ENCODE measurements at places on chromosomes 16 and 17.

GRCh38 chr17:20267459-20267842 lies 199.9 kb downstream of the LGALS9B start:
- no peak for DNase-seq

DNA sequence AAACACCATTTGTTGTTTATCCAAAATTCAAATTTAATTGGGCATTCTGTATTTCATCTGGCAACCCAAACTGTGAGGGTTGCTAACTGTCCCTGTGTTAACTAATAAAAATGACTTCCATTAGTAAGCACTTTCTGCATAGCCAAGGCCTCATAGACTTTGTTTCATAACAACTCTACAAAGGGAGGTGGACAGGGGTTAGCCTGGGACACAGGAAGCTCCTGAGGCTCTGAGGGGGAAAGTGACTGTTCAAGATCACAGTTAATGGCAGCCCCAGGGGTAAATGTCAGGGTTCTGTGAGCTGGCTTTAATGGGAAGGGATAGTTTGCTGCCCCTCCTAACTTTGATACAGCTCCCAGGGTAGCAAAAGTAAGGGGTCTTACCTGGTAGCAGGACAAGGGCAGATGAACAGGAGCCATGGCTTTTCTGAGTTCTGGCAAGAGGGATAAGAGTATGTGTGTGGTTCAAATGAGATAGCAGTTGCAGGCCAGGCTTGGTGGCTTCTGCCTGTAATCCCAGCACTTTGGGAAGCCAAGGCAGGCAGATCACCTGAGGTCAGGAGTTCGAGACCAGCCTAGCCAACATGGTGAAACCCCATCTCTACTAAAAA lies 2.2 kb downstream of the HEATR9 start:
- DNase-seq = no peak

DNA sequence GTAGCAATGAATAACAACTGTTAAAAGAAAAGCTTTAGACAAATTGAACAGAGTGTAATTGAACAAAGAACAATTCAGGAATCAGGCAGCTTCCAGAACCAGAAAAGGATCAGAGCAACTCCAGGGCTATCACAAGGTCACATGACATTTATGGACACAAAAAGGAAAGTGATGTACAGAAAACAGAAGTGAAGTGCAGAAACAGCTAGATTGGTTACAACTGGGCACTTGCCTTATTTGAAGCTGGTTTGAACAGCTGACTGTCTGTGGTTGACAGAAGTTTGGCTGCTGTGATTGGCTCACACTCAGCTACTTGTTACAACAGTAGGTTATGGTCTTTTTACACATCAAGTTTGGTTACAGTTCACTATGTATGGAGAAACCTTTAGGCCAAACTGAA lies 14.8 kb downstream of the EFCAB5 start:
- no peak for DNase-seq

DNA sequence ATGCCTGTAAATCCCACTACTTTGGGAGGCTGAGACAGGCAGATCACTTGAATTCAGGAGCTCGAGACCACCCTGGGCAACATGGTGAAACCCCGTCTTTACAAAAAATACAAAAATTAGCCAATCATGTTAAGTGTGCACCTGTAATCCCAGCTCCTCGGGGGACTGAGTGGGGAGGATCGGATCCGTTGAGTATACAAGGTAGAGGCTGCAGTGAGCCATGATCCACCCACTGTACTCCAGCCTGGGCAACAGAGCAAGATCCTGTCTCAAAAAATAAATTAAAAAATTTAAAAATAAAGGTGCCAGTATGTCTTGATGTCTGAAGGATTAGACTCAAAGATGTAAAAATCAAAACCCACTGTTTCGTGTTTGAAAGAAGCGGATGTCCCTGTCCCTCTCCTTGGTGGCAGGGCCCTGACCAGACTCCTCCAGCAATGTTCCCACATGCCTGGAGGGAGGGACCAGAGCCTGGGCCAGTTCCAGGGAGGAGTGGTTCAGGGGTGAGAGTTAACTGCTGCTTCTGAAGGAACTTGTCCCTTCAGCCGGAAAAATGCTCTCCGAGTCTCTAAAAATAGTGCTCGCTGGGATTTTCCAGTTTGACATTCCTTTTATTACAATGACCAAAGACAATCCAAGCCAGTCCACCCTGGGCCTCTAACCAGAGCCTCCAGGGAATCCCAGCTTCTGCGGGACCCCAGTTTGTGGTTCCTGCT lies 9.4 kb upstream of the CMTM4 start:
- no peak for DNase-seq

- no peak for DNase-seq
Observed at GRCh38 chr17:73814075-73814474, 169.8 kb upstream of the SDK2 start.

- no peak for DNase-seq
Observed at GRCh38 chr16:47043970-47044684, 70.7 kb upstream of the DNAJA2 start.

DNA sequence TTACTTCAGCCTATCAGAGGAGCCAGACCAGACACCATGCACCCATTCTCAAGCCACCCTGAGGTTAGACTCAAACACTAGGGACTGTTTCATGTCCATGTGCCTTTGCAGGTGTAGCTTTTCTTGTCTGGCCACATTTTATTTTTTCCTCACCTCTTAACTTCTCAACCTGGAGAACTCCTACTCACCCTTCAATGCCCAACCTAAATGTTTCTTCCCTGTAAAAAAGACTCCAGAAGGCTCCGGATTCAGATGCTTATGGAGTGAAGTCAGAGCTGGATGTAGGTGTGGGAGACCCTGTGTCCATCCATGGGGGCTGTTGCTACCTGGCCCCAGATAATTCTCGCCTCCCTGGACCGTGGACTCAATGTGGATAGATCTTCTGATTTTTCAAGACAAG lies 44.0 kb upstream of the NLRP1 start:
- no peak for DNase-seq

GRCh38 chr16:49116873-49117272 lies 164.8 kb downstream of the CBLN1 start:
- DNase-seq = no peak

DNA sequence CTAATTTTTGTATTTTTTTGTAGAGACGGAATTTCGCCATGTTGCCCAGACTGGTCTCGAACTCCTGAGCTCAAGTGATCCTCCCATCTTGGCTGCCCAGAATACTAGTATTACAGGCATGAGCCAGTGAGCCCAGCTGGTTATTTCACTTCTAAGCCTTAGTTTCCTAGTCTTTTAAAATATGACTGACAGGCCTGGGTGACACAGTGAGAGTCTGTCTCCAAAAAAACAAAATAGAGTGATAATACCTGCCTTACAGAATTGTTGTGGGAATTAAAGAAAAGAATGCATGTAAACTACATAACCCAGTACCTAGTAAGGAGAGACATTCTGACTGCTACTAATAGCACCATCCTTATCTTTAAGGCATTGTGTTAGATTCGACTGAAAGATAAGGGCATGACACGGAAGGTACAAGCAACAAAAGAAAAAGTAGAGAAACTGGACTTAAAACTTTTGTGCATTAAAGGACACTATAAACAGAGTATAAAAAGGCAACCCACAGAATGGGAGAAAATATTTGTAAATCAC lies 11.6 kb downstream of the TOM1L2 start:
- DNase-seq = no peak

DNA sequence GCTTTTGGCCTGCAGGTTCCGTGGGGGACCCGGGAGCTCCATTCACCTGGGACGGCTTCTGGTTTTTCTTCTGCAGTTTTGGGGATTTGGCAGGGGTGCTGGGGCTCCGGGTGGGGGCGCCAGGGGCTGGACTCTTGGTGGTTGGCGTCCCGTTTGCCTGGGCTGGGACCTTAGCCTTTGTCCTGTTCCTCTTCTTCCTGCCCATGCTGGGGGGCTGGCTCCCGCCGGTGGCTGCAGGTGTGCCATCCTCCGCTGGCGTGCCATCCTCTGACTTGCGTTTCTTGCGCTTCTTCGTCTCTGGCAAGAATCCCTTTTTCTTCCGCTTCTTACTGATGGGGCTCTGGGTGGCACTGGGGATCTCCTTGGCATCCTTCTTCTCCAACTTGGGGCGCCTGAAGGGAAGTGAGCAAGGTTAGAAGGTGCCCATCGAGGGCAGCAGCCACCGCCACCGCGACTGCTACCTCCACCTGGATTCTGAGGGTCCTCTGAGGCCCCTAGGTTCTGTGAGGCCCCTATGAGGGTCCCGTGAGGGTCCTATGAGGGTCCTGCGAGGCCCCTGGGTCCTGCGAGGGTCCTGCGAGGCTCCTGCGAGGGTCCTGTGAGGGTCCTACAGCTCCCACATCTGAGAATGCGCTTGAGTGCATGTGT lies 15.5 kb downstream of the MYBBP1A start:
- DNase-seq = no peak

DNA sequence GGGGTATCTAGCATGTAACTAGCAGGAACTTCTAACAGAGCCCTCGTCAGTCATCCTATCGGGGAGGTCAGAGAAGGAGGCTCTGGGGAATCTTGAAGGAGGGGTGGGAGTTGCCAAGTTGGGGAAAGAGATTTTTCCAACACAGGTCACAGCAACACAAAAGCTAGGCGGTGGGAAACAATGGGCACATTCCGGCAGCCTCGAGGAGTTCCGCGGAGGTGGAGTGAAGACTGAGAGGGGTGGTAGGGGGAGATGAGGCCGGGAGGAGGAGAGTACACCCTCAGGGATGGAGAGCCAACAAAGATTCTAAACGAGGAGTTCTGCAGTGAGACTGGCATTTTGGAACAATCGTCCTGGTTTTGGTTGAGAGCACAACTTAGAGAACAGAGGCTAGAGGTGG lies 13.5 kb upstream of the CALB2 start:
- no peak for DNase-seq

- DNase-seq = no peak
Observed at GRCh38 chr17:40056379-40057015, 2.3 kb upstream of the MED24 start.

DNA sequence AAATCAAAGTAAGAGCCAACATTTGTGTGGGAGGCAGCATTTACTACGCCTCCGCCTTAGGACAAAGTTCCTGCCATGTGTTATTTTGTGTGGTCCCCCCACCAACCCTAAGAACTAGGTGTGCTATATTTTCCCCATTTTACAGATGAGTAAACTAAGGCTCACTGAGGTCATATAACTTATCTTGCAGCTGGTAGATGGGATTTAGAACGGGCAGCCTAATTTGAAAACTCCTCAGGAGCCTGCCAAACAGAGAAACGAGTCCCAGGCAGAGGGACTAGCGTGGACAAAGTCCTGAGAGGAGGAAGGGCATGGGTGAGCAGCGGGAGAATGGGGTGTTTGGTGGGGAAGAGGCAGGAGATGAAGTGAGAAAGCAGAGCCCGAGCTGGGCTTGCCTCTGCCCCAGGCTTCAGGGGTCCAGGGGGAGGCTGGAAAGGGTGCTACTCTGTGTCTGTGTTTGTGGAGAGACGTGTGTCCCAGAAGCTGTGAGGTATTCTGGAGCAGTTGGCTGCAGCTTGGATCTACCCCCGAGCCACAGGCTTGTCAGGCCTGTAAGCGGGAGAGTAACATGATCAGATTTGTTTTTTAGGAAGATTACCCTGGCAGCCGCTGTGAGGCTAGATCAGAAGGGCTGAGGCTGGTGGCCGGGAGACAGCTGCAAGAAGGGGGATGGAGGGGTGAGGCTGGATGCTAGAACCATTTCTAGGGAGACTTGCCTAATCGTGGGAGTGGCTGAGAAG lies 5.0 kb downstream of the MLLT6 start:
- no peak for DNase-seq

- DNase-seq = no peak
Observed at GRCh38 chr17:77644181-77645071, 314.1 kb upstream of the TNRC6C start.

GRCh38 chr16:25709213-25709612 lies 17.5 kb downstream of the HS3ST4 start:
- DNase-seq = no peak

- DNase-seq = no peak
Observed at GRCh38 chr17:21200590-21201297, 13.2 kb downstream of the TMEM11 start.

- DNase-seq = no peak
Observed at GRCh38 chr16:22240023-22240710, 34.1 kb downstream of the EEF2K start.

DNA sequence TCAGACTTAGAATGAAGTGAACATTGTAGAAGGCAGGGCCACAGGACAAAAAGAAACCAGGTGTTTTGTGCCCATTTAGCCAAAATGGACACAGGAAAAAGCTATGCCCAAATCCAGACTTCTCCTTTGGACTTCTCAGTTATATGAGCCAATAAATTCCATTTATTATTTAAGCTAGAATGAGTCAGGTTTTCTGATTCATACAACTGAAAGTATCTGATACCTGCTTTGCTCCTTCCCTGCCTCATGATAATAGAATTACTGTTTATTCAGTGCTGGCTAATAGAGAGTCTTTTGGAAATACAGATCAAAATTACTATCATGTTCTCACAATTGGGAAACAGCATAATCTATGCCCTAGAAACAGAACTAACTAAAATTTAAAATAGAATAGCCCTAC lies 8.7 kb upstream of the CPD start:
- no peak for DNase-seq

DNA sequence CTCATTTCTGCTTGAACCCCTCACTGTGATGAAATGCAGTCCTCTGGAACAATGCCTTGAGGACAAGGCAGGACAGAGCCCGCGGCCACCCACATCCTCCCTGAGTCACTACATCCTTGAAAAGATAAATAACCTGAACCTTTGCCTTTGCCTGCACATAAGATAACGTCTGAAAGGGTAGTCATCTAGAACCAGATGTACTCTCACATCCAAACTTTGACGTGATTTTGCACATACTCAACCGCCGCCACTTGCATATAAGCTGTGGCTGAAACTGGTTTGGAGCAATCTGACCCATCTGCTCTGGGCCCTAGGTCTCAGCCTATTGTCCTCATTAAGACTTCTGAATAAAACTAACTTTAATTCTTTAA lies 252.1 kb downstream of the PHKB start:
- DNase-seq = no peak

DNA sequence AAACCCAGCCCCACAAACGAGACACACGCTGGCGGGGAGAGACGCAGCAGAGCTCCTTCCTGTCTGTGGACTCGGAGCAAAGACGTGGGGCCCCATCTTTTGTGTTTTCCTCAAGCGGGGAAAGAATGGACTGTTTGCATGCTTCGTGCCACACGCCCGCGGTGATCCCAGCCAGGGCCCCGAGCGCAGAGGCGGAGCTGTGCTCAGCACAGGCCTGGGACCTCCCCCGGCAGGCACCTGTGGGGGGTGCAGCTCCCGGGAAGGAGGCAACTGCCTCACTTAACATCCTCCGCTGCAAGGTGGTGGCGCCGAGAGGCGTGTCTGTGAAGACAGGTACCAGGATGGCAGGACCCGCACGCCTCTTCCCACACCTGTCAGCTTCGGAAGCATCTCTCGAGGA lies 19.1 kb downstream of the TRARG1 start:
- DNase-seq = peak; percentile 19

DNA sequence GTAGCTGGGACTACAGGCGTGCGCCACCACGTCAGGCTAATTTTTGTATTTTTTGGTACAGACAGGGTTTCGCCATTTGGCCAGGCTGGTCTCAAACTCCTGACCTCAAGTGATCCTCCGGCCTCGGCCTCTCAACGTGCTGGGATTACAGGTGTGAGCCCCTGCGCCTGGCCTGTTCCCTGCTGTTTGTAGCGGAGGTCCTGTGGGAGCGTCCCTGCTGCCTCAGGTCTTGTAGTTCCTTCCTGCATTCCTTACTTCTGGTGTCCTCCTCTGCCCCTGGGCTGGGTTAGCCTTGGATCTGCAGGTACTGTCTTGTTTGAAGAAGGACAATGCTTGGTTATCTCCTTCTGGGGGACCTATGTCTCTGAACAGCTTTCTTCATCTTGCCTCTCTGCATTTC lies 23.6 kb upstream of the G6PC1 start:
- no peak for DNase-seq
